ENCODE measurements at places on chromosomes 3 and 15.

- no peak for DNase-seq
Measured at GRCh38 chr15:65410036-65410435, 12.7 kb downstream of the IGDCC4 start.

- no peak for DNase-seq
Measured at GRCh38 chr15:63971427-63971805, 74.9 kb downstream of the DAPK2 start.

DNA sequence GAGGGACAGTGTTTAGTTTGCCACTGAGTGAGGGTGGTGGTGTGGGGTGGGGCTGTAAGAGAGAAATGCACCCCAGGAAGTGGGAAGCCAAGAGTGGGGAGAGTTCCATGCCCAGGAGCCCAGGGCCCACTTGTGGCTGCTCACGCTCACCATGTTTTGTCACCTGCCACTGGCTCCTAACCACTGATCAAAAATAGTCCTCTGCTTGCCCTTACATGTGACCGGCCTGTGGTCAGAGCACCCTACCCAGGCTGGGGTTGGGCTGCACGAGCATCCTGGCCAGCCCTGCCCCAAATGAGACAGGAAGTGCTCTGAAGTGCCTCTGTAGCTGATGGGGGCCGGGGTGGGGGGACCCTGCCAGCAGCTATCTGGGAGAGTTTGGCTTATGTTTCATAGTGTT lies 216.3 kb downstream of the RPLP1 start:
- no peak for DNase-seq

DNA sequence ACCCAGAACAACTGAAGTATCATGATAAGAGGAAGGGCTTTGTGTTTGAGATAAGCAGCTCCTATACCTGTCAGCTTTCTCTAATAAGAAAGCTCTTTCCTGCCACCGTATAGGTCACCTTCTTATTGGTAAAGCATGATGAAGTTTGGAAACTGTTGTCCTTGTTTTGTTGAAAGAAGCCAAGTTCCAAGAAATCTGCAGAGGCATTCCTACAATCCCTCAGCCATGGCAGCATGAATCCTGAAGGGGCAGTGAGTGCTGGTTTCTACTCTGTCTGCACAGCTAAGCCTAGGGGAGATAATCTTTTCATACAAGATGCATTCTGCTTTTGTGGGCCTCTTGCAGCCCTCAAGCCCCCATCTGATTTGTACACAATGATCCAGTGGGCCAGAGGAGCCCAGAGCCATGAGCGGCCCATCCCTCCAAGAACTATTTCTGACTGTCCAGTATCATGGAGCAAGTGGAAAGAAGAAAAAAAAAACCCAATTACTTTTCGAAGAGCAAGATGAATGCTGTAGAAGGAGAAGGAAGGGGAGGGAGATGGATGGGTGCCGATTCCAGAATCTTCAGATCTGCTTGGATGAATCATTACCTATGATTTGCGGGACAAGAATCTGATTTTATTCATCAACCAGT lies 1.9 kb upstream of the THBS1 start:
- DNase-seq: no peak

DNA sequence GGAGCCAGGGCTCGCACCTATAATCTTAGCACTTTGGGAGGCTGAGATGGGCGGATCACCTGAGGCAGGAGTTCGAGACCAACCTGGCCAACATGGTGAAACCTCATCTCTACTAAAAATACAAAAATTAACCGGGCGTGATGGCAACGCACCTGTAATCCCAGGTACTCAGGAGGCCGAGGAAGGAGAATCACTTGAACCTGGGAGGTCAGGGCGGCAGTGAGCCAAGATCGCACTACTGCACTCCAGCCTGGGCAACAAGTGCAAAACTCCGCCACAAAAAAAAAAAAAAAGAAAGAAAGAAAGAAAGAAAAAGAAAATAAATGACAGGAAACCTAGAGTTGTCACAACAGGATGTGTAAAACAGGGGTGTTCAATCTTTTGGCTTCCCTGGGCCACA lies 3.0 kb upstream of the NMB start:
- no peak for DNase-seq

- peak; percentile 79 for DNase-seq
Measured at GRCh38 chr3:99846477-99847160, 29.0 kb downstream of the CMSS1 start.

GRCh38 chr3:28575746-28576613 lies 227.4 kb upstream of the AZI2 start:
- peak; percentile 6 for DNase-seq

DNA sequence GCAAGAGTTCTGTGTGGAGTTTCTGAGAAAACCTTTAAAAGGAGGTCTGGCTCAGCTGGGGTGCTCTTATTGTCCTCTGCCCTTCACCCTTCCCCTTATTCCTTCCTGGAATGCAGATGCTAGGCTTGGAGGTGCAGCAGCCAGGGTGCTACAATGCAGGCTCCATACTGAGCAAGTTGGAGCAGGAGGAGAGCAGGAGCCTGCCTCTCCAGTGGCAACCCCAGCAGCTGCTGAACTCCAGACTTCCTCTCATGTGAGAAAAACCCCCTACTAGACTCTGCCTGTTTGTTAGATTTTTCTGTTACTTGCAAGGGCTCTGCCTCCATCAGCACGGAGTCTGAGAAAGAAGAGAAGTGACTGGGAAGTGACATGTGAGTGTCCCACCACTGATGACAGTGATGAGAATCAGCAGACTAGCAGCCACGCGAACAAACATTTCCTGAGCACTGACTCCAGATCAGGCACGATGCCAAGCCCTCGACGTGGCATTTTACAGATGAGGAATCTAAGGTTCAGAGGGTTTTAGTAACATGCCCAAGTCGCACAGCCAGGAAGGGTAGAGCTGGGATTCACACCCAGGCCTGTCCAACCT lies 16.1 kb upstream of the RARRES1 start:
- peak; percentile 71 for DNase-seq

DNA sequence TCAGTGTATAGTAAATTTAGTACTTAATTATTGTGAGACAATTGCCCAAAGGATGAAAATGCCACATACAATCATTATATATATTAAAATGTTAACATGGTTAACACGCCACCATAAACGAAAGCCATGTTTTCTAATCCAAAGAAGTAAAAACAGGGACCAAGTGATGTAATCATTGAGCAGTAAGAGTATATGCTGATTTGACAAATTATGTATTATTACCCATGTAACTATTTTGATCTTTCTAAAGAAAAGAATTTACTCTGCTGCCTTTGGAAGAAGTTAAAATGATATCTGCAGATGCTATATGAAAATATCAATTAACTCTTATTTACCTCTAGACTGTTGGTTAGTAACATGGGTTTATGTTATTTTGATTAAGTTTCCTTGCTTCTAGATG lies 150.2 kb downstream of the NAALADL2 start:
- DNase-seq: no peak

DNA sequence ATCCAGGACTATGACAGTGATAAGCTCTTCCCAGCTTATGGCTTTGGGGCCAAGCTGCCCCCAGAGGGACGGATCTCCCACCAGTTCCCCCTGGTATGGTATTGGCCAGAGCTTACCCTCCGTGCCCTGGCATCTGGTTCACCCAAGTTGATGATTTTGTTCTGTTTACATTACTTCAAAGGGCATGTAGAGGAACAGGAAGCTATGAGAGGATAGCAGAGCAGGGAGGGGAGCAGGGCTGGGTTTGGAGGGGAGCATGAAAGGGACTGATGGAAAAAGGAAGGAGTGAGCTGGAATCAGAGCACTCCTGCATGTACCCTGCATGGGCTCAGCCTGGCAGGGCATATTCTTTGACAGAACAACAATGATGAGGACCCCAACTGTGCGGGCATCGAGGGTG lies 13.4 kb upstream of the BRPF1 start:
- no peak for DNase-seq

GRCh38 chr3:17119201-17120072 lies 234.7 kb downstream of the PLCL2 start:
- DNase-seq: no peak

DNA sequence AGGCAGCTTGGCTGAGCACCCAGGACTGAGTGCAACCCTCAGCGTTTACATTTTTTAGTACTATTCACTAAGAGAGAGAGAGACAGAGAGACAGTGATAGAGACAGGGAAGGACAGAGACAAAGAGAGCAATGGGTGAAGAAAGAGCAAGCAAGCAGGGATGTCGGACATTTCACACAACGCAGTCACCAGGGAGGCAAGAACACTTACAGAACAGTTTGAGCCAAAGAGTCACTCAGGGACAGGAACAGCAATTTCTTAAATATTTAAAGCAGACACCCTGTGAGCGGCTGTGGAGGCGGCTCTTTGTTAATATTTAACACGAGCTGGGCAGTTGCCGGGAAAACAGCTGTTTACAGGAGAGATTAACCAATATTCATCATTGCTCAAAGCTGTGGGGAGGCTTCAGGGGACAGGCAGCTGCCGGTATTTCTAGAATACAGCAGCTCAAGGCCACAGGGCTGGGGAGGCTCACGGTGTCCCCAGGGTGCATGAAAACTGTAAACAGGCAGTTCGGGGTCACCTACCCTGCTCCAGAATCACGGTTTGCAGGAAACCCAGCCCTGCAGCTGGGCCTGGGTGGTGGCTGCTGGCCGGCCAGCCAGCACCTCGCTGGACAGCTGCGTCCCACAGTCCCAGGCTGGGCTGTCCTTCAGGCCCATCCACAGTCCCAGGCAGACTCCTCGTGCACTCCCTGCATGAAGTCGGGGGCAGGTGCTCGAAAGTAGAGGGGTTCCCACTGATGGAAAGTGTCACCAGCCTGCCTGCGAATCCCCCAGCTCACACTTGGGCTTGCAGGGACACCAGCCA lies 38.8 kb upstream of the PCSK6 start:
- peak; percentile 9 for DNase-seq

DNA sequence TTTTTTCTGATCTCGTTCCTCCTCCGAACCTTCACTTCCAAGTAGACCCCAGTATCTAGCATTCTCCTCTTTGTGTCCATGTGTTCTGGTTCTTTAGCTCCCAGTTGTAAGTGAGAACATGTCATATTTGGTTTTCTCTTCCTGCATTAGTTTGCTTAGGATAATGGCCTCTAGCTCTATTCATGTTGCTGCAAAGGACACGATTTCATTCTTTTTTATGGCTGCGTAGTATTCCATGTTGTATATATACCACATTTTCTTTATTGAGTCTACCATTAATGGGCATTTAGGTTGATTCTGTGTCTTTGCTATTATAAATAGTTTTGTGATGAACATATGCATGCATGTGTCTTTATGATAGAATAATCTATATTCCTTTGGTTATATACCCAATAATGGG lies 30.2 kb upstream of the MME start:
- no peak for DNase-seq

- no peak for DNase-seq
Measured at GRCh38 chr15:79265167-79265566, 17.4 kb upstream of the ANKRD34C start.

DNA sequence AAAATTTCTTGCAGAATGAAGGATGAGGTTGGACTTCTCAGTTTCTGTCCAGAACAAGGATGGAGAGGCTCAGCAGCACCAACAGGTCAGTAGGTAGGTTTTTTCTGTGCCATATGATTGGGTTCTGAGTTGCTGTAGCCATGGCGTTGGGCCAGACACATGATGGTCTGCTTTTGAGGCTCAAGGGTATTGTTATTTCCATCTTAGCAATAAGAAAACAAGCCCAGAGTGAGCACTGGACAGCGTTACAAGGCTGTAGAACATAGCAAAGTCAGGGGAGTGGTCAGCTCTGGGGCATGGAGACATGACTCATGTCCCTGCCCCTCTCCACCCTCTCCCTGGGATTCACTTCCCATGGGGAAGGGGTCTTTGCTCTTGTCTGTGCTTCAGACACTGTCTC lies 137.6 kb upstream of the TOPAZ1 start:
- DNase-seq: no peak
